Mesendoderm (in vitro differentiated cells): ENCODE measurements at places on chromosomes 7 and 10.
A peak's percentile ranks its signal among the peaks of the same experiment; 100 is the strongest.

DNA sequence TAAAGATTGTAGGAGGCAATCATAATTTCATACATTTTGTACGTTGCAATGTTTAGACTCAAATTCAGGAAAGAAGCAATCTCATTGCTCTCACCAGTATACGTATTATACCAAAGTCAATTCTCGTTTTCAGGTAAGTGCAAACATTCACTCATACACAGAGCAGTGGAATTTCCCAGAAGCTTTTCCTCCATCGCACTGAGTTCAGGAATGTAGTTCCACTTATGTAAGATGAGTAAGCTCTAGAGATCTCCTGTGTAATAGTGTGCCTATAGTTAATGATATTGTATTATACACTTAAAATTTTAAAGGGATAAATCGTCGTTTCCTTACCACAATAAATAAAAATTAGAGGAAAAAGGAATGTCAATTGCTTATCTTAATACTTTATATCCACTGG, 470.8 kb upstream of the KCND2 start:
- no peak overlapping the region for H3K27ac ChIP-seq
- H3K4me3 ChIP-seq = no peak overlapping the region
- DNase-seq = no peak
- H3K4me1 ChIP-seq = no peaks in the 10 kb centered on the region

- no peak overlapping the region for H3K27ac ChIP-seq
- H3K27me3 ChIP-seq = no peaks in the 10 kb centered on the region
- no peaks in the 10 kb centered on the region for H3K4me1 ChIP-seq
- H3K4me3 ChIP-seq = no peak overlapping the region
- no peaks in the 10 kb centered on the region for H3K36me3 ChIP-seq
These were observed 715.4 kb upstream of the NRP1 start for GRCh38 chr10:34049887-34050286.

GRCh38 chr10:94183666-94184264, 179.0 kb downstream of the NOC3L start:
- no peaks in the 10 kb centered on the region for H3K36me3 ChIP-seq
- no peak for DNase-seq
- no peaks in the 10 kb centered on the region for H3K27me3 ChIP-seq
- H3K4me1 ChIP-seq = no peaks in the 10 kb centered on the region
- H3K27ac ChIP-seq = no peak overlapping the region
- no peak overlapping the region for H3K4me3 ChIP-seq

DNA sequence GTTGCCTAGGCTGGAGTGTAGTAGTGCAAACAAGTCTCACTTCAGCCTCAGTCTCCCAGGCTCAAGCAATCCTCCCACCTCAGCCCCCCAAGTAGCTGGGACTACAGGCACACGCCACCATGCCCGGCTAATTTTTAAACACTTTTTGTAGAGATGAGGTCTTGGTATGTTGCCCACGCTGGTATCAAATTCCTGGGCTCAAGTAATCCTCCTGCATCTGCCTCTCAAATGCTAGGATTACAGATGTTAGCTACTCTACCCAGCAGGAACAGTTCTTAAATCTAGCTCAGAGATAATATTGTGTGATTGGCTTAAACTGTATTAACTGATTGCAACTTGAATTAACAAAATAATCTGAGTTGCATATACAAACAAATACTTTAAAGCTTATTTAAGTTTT, 82.9 kb downstream of the CDK14 start:
- peak; percentile 46 for DNase-seq
- H3K36me3 ChIP-seq = no peaks in the 10 kb centered on the region
- peaks cover 4% of the 10 kb centered on the region for H3K4me1 ChIP-seq
- no peaks in the 10 kb centered on the region for H3K27me3 ChIP-seq
- H3K4me3 ChIP-seq = no peak overlapping the region

DNA sequence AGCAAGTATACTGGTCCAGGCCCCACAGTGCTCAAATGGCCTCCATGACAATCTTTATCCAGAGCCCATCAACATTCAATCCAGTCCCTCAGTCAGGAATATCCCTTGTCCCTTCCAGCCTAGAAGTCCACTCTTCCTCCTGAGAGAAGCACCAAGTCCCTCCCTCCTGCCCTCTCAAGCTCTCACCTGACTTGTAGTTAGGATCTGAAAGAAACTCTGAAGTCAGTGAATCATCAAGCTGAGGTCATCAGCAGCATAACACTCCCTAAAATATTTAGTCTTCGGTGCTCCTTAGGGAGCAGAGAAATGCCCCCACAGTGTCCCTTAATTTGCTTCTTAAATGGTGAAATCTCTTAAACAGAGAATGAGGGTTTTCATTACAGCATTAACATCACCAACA, 31.0 kb downstream of the GRM8 start:
- DNase-seq = peak; percentile 25
- no peak overlapping the region for H3K4me3 ChIP-seq
- H3K4me1 ChIP-seq = no peaks in the 10 kb centered on the region
- H3K27ac ChIP-seq = no peak overlapping the region
- H3K36me3 ChIP-seq = no peaks in the 10 kb centered on the region

DNA sequence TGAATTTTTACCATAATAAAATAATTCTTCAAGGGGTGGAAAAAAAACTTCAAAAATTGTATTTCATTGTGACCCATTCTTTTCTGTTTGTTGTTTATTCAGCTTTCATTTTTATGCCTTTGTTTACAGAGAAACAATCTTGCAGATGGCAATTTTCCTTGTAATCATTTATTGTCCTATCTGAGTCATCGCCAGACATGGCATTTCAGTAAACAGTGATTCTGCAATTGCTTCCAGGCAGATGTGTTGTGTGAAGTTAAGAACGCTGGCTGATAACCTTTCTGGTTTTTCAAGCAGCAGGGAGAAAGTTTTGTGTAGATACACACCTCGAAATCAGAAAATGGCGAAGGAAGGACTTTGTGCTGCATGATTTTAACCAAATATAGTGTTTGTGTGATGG, 80.7 kb upstream of the RPA3 start:
- no peak overlapping the region for H3K4me3 ChIP-seq
- H3K4me1 ChIP-seq = peaks cover 9% of the 10 kb centered on the region
- DNase-seq = peak; percentile 29
- no peaks in the 10 kb centered on the region for H3K36me3 ChIP-seq
- no peak overlapping the region for H3K27ac ChIP-seq
- H3K27me3 ChIP-seq = no peaks in the 10 kb centered on the region

GRCh38 chr10:3668276-3668965, 116.6 kb downstream of the KLF6 start:
- peak; percentile 98 for DNase-seq
- no peaks in the 10 kb centered on the region for H3K27me3 ChIP-seq
- peak overlapping the region; percentile 34 for H3K27ac ChIP-seq
- H3K36me3 ChIP-seq = no peaks in the 10 kb centered on the region
- no peak overlapping the region for H3K4me3 ChIP-seq
- no peaks in the 10 kb centered on the region for H3K4me1 ChIP-seq

- H3K27ac ChIP-seq = no peak overlapping the region
- H3K4me1 ChIP-seq = peaks cover 2% of the 10 kb centered on the region
- H3K27me3 ChIP-seq = no peaks in the 10 kb centered on the region
- H3K4me3 ChIP-seq = no peak overlapping the region
- no peak for DNase-seq
These were observed 1.8 kb downstream of the CALU start for GRCh38 chr7:128740996-128741395.

DNA sequence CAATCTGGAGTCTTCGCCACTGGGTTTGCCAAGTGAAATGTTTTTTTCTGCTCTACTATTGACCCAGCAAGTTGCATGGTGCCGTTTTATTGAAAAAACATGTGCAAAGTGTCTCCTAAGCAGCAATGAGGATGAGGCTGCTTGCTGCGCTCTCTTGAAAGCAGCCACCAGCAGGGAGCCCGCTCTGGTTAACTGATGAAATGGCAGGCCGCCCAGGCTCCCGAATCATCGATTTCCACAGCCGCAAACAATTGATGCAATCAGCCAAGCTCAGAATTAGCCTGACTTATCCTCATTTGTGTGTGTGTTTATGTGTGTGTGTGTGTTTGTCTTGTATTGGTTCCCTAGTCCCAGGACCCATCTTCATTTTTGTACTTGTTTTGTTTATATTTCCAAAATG, 22.2 kb upstream of the LYZL1 start:
- DNase-seq = peak; percentile 71
- no peak overlapping the region for H3K4me3 ChIP-seq
- no peaks in the 10 kb centered on the region for H3K27me3 ChIP-seq
- H3K4me1 ChIP-seq = peaks cover 2% of the 10 kb centered on the region
- H3K36me3 ChIP-seq = no peaks in the 10 kb centered on the region

- H3K4me3 ChIP-seq = no peak overlapping the region
- no peak overlapping the region for H3K27ac ChIP-seq
- no peaks in the 10 kb centered on the region for H3K36me3 ChIP-seq
- H3K27me3 ChIP-seq = no peaks in the 10 kb centered on the region
- no peaks in the 10 kb centered on the region for H3K4me1 ChIP-seq
- DNase-seq = peak; percentile 57
These were observed 26.9 kb downstream of the MYPN start for GRCh38 chr10:68135922-68136792.

- H3K27me3 ChIP-seq = no peaks in the 10 kb centered on the region
- no peak overlapping the region for H3K27ac ChIP-seq
- no peaks in the 10 kb centered on the region for H3K4me1 ChIP-seq
- H3K4me3 ChIP-seq = no peak overlapping the region
- no peaks in the 10 kb centered on the region for H3K36me3 ChIP-seq
- DNase-seq = no peak
These were observed 36.5 kb upstream of the TMEM140 start for GRCh38 chr7:135111379-135111778.

DNA sequence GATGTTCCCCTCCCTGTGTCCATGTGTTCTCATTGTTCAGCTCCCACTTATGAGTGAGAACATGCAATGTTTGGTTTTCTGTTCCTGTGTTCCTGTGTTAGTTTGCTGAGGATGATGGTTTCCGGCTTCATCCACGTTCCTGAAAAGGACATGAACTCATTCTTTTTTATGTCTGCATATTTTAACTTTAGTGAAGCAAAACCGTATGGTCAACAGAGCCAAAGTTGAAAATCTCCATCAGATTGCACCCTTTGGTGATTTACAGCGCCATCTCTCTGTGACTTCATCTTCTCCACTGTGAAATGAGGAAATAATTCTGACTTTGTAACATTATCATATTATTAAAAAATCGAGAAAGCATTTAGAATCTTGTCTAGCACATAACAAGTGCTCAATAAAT, 132.3 kb upstream of the PLXDC2 start:
- no peak overlapping the region for H3K4me3 ChIP-seq
- H3K27me3 ChIP-seq = no peaks in the 10 kb centered on the region
- H3K36me3 ChIP-seq = no peaks in the 10 kb centered on the region
- H3K4me1 ChIP-seq = no peaks in the 10 kb centered on the region
- DNase-seq = no peak

- no peaks in the 10 kb centered on the region for H3K4me1 ChIP-seq
- no peak overlapping the region for H3K4me3 ChIP-seq
- H3K27me3 ChIP-seq = no peaks in the 10 kb centered on the region
- H3K27ac ChIP-seq = no peak overlapping the region
- H3K36me3 ChIP-seq = no peaks in the 10 kb centered on the region
- no peak for DNase-seq
These were observed 47.1 kb downstream of the PAPSS2 start for GRCh38 chr10:87706731-87707130.

DNA sequence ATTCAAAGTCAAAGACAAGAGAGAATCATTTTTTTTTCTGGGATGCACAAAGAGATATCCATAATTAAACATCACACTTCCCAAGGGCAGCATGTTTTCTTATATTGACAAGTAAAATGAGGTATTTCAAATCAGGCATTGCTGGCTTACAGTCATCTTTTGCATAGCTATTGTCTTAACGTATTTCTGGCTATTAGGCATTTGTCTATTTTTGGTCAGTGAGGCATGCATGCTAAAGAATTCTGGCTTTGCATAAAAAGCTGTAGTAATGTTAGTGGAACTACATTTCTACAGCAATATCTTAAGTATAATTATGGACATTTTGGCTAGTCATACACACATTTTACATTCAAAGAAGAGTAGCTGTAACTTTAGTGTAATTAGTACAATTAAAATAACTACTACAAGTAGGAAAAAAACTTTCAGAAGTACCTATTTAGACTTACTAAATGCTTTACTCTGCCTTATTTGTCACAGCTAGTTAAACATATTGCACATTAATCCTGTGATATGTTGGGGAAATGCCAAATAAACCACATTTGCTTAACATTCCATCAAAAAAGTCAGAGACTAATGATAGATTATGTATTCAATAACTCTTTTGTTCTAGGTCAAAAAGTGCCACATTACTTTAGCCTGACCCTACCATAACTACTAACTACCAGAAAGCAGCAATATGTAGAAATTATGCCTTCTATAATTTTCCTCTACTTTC, 76.4 kb downstream of the RELN start:
- H3K27me3 ChIP-seq = no peaks in the 10 kb centered on the region
- no peaks in the 10 kb centered on the region for H3K36me3 ChIP-seq
- no peak for DNase-seq
- no peak overlapping the region for H3K4me3 ChIP-seq
- no peak overlapping the region for H3K27ac ChIP-seq

DNA sequence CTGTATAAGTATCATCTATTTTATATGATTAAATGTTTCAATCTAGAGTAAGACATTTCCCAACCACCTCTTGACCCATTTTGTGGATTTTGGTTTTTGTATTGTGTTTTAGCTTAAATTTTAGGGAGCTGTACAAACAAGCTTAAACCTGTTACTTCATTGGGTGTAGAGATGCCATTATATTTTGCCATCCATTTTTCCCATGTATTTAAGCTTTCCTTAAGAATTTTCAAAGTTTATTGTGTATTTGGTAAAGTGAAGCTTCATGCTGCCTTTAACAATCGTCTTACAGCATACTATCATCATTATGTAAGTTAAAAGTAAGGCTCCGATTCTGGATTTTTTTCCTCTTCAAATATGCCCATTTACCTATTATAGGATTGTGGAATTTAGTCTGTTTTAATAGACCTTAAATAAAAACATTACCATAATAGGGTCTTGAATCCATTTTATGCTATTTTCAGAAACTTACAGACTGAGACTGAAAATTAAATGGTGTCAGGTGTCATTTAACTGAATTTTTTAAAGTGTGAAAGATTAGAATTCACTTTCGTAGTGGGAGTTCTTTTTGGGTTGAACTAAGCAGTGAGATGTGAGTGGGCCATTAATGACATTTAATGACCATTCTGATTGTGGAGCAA, 2.2 kb downstream of the KMT2E start:
- no peak overlapping the region for H3K27ac ChIP-seq
- H3K27me3 ChIP-seq = no peaks in the 10 kb centered on the region
- H3K4me3 ChIP-seq = no peak overlapping the region

GRCh38 chr10:99743841-99744240, 11.8 kb downstream of the CUTC start:
- H3K4me3 ChIP-seq = no peak overlapping the region
- no peaks in the 10 kb centered on the region for H3K27me3 ChIP-seq
- no peak for DNase-seq
- no peaks in the 10 kb centered on the region for H3K4me1 ChIP-seq
